ENCODE measurements at places on chromosomes 5 and 9.

DNA sequence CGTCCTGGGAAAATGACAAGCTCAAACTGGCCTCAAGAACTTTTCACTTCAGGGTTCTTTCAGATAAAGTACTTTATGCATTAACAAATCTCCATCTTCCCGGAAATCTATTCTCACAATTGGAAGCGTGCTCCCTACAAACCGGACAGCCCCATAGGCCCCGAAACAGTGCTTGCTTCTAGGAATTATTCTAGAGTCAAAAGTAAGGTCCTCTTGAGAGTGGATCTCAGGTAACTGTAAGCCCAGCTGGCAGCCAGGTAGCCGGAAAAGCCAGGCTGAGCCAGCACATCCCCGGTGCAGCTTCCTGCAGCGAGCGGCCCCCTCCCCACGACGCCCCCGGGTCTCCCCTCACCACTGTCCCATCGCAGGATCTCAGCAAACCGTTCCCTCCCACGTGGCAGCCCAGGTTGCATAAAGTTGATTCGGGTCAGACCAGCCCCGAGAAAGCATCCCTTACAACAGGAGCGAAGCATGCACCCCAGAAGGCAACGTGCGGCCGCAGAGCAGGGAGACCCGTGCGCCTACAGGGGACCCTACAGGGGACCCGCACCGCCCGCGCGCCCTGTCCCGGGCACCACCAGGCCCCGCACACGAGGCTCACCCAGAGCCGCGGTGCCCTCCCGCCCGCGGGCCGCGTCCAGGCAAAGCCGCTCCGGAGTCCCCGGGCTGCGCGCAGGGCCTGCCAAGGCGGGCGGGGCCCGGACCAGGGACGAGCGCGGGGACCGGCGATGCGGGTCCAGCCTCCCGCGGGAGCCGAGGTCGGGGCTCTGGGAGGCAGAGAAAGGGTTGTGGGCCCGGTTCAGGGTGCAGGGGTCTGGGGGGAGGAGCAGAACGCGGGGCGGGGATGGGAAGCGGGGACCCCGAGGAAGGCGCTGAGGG is 920 bp downstream of the LPCAT1 start:
- no peak for DNase-seq

GRCh38 chr5:142849880-142850279 is 79.7 kb downstream of the ARHGAP26 start:
- no peak for DNase-seq

DNA sequence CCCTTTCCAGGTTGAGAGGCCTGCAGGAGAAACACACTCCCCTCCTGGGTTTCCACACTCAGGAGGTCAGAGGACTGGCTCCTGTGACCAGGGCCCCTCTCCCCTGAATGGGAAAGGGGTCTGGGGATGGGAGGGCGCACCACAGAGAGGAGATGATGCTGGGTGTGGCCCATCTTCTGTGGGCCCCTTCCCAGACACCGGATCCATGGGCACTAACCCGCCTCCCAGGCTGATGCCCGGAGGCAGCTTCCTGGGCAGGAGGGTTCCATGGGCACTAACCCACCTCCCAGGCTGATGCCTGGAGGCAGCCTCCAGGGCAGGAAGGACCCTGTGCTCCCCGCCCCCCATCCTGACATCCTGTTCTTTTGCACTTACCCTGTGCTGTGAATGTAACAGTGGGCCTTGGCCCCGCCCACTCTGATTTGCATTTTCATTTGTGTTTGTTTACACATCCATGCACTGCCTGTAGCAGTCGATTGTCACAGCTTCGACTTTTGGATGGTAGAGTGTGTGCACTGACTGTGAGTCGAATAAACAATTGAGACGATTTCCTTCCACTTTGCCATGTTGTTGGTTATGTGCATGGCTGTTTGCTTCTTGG is 9.3 kb upstream of the DOLPP1 start:
- DNase-seq, result no peak

DNA sequence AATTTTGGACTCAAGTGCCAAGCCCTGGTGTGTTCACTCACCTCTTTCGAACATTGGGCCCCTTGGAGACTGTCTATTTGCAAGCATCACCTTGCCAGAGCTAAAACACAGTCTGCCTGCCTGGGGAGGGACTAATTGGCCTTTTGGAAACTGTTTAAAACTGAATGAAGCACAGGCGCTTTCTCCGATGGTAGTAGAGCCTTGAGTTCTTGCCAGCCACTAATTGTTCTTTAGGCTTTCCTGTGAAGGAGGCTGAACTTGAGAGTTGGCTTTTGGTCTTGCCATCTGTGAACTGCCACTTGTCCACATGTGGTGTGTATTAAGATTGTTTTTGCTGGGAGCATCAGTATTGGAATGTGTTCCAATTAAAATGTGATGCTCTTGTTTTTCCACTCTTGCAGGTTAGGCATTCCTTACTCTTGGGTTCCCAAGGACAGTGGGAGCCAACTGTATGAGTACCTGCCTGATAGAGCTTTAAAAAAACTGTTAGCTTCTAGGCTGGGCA is 26.0 kb downstream of the GARNL3 start:
- no peak for DNase-seq

DNA sequence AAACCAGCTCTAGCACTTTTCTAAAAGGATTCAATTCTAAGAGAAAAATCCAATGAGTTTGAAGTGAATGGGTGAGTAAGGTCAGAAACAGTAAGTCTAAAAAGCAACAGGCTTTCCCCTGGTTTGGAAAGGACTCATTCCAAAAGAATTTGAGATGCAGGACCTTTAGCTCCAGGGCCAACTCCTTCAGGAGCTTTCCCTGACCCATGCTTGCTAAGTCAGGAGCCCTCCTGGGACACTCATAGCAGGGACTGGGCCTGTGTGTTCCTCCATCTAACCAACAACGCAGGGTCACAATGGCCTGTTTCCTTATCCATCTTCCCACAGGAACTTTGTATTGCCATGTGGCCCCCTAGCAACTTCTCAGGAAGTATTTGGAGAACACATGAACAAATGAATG is 198.8 kb downstream of the FRMD3 start:
- DNase-seq, result no peak
